ENCODE measurements at places on chromosomes 16 and 17.

- DNase-seq: no peak
These were observed 3.7 kb downstream of the RHBDL3 start for GRCh38 chr17:32269377-32269776.

DNA sequence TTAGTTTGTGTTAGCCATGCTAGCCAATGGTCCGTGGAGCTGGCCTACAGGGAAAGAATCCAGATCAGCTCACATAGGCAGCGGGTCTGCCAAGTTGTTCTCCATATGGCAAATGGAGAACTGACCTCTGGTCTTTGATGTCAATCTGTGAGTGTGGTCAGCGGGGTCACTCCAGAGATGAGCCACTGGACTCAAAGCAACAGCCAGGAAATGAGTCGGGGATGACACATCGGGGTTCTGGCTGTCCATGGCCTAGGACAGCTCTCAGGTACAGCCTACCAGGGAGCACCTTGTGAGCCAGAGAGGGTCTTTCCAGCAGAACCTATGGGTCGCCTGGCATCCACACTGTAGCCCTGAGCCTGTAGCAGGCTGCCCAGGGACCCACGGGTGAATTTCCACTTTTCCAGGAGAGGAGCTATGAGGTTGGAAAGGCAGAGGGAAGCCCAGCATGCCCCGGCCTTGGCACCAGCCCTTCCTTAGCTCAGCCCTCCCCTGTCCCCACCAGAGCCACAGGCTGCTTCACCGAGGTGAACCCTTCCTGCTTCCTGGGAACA, 203.0 kb upstream of the TNRC6C start:
- DNase-seq: peak; percentile 30

GRCh38 chr16:49093939-49094338, 187.7 kb downstream of the CBLN1 start:
- no peak for DNase-seq

DNA sequence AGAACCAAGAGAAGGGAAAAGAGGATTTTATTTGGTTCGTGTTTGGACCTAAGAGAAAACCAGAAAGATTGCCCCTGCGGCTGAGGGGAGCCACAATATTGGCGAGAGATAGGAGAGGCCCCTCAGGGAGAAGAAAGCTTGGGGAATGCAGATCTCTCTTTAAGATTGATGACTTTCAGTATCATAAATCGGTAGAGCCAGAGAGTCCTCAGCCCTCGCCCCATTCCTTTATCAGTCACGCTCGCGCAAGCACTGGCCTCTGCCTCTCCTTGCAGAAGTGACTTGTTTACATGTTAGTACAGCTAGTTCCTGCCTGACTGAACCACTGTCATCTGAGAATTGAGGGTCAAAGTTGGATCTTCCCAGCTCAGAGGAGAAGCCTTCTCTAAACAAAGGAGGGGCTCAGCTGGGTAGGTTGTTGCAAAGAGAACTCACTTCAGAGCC, 21.5 kb upstream of the KRT19 start:
- DNase-seq: no peak

DNA sequence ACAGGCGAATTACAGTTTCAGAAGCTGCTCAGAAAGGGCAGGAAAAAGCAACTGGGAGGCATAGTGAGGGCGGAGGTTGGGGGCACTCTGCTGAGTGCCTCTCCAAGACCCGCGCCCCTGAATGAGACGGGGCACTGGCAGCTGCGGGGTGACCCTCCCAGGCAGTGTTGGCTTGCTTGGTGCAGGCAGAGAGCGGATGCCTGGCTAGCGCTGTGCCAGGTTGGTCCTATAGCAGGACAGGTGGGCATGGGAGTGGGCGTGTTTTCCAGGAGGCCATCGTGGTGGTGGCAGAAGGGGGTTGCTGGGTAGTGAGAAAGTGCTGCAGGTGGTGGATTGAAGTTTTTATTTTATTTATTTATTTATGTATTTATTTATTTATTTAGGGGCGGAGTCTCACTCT, 16.0 kb upstream of the SBK1 start:
- peak; percentile 60 for DNase-seq

DNA sequence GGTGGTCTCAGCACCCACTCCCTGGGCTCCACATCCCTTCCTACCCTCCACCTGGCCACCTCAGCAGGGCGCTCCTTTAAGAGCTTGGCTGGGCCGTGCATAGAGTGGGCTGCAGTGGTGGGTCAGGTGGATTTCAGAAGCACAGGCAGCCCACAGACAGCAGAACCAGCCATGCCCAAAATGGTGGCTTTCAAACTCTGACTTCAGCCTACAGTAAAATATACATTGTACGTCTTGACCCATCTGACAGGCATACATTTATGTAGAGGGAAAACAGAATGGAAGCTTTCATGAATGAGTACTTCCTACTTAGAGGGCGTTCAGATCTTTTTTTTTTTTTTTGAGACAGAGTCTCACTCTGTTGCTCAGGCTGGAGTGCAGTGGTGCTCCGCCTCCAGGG, 26.0 kb upstream of the LASP1NB start:
- no peak for DNase-seq

- DNase-seq: no peak
These were observed 14.7 kb downstream of the BEAN1 start for GRCh38 chr16:66441586-66442375.

- no peak for DNase-seq
These were observed 19.2 kb downstream of the CD300LB start for GRCh38 chr17:74512036-74512435.

DNA sequence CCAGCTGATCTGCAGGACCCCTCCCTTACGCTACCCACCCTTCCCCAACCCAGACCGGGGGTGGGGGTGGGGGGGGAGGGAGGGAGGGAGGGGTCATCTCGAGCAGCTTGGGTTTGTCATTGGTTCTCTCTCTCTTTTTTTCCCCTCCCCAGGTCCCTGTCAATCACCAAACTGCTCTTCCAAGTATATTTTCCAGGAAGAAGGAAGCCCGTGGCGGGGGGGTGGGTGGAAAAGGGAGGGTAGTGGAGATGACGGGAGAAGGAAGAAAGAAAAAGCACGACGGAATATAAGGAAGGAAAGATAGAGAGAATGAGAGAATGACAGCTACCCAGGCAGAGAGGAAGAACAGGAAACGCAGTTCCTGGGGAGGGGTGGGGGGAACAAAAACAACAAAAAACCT, 17.9 kb downstream of the SALL1 start:
- DNase-seq: no peak

GRCh38 chr17:50151041-50151936, 812 bp upstream of the PPP1R9B start:
- DNase-seq: peak; percentile 92

DNA sequence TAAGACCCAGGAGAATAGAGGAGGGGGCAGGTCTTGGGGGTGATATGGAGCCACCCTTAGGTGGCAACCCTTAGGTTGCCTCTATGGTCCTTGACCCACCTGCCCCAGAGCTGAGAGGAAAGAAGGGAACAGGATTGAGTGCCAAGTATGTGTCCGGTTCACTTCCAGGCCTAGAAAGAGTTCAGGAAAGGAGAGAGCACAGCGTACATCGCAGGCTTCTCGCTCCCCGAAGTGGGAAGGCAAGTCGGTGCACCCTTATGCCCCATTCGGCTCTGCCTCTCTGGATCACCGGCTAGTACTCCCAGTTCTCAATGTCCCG, 631 bp downstream of the SP6 start:
- no peak for DNase-seq

DNA sequence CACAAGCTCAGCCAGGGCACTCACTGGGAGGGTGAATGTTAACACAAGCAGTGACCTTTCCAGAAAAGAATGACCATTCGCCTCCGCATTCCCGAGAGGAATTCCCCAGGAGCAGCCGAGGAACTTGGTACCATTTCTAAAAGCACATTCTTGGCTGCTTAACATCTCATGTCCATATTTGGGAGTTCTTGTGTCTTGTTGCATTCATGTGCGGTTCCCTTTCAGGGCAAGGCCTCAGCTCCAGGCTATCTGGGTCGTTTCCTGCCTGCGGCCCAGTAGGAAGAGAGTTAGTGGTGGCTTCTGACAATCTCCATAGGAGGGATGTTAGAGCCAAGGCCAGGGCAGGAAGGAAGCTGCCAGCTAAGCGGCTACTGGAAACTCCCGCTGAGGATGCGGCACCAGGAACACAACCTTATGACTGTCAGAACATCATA, 27.8 kb upstream of the MEAK7 start:
- DNase-seq: no peak

- no peak for DNase-seq
These were observed 40.5 kb downstream of the BEAN1 start for GRCh38 chr16:66467611-66468010.

Measured in pancreas (tissue), 10 donors.